NCI-H1417 treated with DMSO at 0.1 percent for 48 hours (cell line): ENCODE measurements at places on chromosomes 1 and 21.
A peak's percentile ranks its signal among the peaks of the same experiment; 100 is the strongest.

DNA sequence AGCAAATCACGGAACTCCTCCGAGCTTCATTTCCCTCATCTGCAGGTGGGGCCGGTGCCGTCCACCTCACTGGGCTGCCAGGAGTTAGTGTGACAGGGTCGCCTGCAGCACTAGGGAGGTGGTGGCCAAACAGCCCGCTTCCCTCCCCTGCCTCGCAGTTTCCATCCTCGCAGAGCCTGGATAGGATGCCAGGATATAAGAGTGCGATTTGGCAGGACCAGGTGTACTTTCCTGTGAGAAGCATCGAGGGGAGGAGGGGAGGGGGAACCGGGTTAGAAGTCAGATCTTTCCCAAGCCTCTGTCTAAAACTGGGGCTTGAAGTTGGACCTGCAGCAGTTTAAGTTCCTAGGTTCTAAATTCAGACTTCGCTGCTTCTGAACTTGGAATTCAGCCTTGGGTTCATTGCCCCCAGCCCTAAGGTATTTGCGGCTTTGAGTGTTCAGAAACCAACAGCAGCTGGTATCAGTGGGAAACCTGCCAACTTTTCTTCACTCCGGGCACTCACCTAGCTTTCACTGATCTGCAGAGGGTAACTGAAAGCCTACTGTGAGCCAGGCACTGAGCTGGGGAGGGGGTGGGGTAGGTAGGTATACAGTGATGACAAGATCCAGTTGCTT lies 1.7 kb upstream of the JUN start:
- peak; percentile 39 for DNase-seq

DNA sequence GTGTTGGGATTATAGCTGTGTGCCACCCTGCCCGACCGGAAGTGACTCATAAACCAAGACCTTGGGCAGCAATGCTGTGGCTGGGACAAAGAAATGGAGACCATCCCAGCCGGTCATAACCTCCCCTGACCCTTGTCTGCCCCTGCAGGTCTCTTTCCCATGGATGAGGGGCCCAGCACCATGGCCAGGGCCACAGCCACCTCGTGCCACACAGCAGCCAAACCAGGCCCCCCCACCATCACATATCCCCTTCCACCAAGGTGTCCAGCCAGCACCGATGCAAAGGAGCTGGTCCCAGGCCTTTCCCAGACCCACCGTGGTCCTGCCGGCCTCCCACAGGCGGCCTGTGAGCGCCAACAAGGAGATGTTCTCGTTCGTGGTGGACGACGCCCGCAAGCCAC lies 42.2 kb downstream of the FHAD1 start:
- no peak for DNase-seq

- no peak for DNase-seq
Measured at GRCh38 chr1:102071451-102071850, 74.7 kb upstream of the OLFM3 start.

DNA sequence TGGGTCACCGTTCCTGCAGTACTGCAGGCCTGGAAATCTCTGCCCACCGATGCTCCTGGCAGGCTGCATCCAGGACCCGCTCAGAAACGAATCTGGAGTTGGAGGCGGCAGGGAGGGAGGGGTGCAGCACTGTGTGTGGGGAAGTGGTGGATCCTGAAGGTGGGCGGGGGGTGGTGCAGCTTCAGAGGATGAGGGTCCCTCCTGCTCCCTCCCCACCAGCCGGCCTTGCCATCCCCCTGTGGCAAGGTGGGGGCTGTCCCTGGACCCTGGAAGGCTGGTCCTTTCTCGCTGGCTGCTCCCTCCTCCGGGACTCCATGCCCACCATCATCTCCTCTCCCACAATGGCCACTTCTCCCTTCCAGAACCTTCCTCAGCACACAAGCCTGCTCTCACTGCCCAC lies 60.4 kb downstream of the B3GALT5 start:
- DNase-seq, result no peak

GRCh38 chr1:199020904-199021303 lies 382.1 kb downstream of the PTPRC start:
- DNase-seq, result no peak

- no peak for DNase-seq
Measured at GRCh38 chr1:6854166-6854565, 68.9 kb downstream of the CAMTA1 start.

GRCh38 chr1:161843156-161843555 lies 77.0 kb downstream of the ATF6 start:
- no peak for DNase-seq

GRCh38 chr1:156813750-156814570 lies 2.7 kb downstream of the SH2D2A start:
- DNase-seq, result peak; percentile 14

- no peak for DNase-seq
Measured at GRCh38 chr1:69312055-69312732, 255.5 kb upstream of the LRRC7 start.

DNA sequence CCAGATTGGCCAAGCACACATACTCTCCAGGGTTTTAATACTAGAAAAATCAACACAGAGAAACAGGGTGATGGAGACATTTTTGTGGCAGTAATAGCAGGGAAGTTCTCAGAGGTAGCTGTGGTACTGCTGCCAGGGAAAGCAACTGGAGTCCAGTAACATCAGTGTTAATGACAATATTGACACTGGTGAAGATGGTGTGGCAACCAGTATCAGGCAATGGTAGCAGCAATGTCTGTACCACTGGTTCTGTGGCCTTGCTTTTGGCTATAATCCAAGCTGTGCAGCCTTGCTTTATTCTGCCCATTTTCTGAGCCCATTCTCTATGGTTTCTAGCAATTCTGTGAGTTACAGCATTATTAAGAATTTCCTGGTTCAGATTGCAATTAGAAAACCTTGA lies 1.6 kb upstream of the SNX7 start:
- no peak for DNase-seq

GRCh38 chr1:25473653-25474225 lies 43.0 kb downstream of the MACO1 start:
- no peak for DNase-seq

DNA sequence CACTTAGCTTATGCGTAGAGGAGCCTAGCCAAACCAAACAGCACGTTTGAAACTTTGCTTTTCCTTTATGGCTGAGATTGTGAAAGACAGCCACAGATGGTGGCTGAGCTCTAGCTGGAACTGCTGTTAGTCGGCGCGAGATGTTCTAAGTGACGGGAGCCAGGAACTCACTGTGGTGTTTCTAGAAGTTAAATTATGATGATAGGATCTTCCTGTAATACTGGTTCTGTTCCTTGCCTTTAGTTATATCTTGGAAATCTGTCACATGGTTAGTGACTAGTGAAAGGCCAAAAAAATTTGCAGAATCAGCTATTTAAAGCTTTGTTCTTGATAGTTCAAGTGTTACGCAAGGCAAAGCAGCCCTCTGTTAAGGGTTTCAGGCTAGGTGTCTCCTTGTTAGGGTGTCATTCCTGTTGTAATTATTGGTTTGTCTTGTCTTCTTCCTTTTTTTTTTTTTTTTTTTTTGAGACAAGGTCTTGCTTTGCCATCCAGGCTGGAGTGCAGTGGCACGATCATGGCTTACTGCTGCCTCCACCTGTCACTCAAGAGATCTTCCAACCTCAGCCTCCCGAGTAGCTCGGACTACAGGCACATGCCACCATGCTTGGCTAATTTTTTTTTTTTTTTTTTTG lies 22.6 kb downstream of the AK4 start:
- no peak for DNase-seq

GRCh38 chr1:107793896-107794453 lies 171.0 kb downstream of the VAV3 start:
- DNase-seq, result no peak

GRCh38 chr1:108107658-108108057 lies 92.5 kb downstream of the SLC25A24 start:
- DNase-seq, result no peak

DNA sequence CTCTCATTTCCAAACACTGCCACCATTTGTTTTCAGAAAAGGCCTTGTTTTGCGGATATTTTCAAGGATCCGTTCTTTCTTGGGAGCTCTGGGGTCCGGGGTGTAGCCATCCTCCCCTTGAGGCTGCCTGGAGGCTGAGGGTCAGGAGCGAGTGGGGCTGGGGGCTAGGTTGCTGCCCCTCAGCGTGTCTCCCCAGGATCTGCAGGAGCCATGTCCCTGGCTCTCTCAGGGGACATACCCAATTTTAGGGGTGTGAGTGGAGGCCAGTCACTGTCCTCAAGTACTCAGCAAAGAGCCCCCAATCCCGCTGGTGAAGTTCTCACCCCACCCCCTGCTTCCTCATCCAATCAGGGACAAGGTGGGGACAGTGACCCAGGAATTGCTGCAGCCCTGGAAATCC lies 15.0 kb upstream of the PRDM16 start:
- no peak for DNase-seq

GRCh38 chr1:173996995-173997394 lies 25.2 kb downstream of the RC3H1 start:
- DNase-seq, result no peak

DNA sequence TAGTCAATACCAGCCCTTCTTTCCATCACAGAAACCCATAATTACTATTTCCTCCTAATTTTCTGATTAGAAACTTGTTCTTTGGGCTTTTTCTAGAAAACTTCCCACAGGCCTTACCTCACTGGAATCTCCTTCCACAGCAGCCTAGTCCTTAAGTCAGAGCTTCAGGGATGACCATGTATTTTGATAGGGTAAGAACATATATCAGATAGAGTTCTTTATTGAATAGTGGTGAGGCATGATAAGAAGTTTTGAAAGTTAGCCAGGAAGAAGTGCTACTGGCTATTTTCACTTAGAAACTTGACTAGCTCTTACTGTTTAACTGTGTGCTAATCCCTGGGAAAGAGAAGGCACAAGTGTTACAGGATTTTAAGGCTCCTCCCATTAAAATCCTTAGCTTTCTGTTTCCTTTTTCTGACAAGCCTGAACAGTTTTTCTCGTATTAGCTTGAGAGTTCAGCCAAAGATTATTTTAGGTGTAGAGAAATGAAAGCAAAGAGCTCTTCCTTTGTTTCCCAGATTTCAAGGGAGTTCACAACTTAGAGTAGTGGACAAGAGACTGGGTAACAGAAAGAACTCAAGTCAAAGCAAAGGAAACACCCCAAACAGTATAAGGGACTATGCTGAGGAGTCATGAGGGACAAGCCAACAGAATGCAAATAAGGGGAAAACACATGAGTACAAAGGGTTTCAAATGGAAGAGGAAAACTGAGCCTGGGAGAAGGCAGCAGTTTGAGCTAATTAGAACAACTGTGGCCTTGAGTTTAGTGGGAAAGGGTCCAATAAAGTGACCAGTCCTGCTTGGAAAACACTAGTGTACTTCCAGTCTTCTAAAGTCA lies 37.2 kb upstream of the AIM2 start:
- no peak for DNase-seq

DNA sequence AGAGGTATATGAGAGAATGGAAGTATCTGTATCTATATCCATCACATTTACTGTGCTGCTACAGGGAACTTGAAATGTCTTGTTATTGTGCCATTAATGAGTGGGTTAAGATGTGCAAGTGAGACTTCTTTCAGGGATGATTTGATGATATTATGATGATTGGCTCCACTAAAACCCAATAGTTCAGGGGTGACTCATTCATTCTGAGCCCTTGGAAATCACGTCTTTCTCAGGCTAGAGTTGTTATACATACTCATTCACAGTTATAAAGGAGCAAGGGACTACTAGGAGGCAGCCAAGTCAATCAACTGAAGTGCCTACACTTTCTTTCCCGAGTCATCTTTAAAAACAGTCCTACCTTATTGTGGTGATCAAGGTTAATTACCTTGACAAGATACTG lies 1109.8 kb upstream of the B3GALT2 start:
- DNase-seq, result no peak

DNA sequence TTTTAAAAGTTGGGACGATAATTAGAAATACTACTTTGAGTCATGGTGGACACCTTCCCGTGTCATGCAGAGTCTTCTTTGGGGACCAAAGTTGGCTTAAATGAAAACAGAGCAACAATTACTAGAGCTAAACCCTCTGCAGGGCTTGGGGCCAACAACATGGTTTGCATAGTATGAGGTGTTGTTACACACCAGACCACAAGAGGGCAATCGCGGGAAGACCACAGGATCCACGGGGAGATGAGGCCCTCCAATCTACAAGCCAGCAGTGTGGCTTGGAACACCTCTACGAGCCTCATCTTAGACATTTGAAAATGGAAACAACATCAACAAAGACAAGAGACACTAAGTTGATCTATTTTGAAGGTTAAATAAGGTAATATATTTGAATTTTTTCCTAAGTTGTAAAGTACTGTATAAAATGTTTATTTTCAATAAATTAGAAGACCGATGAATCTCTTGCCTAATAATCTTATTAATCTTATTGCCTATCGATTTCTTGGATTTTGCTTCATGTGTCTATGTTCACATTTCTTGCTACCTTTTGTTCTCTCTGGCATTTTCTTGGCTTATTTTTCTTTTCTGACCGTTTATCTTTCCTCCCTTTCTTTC lies 8.2 kb upstream of the SMCP start:
- DNase-seq, result no peak

DNA sequence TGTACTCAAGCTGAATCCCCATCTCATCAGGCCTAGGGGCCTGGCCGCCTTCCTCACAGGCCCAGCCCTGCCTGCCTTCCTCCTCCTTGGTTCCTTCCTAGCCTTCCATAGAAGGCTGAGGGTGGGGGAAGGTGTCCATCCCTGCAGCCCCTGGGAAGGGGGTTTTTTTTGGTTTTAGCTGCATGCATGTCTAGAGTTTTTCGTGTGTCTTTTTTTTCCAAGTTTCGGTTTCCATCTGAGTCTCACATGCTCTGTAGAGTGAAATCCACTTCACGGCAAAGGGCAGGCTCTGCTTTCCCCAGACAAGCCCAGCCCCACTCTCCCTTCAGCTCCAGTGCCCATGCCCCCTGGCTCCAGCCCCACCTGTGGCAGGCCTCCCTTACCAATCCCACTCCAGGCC lies 32.1 kb downstream of the GRHL3 start:
- DNase-seq, result no peak

DNA sequence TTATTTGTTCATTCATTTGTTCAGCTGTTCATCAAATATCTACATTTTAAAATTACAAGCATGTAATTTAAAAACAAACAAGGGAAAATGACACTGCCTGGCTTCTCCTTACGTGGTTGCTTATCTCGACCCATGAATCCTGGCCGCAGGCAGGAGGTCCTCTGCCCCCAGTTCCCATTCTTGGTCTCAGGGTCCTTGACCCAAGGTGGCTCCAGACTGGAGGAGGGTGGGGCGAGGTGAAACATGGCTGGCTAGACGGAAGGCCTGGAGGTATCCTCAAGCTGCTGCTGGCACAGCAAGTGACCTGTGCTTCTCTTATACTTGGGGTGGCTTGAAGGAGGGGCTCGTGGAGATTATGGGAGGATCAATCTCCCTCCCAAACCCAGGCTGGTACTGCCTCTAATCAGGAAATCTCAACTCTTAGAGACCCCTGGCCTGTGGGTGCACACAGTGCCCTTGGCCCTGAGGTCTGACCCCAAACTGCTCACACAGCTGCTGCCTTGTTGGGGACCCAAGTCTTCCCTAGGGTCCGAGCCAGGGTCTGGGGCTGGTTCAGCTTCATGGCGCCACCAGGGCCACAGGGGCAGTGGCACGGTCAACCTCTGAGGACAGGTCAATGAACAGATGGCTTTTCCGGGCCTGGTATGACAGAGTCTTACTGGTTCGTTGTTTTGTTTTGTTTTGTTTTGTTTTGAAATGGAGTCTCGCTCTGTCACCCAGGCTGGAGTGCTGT lies 63.7 kb downstream of the SCCPDH start:
- no peak for DNase-seq
